Heart right ventricle (tissue), 16 donors: ENCODE measurements at places on chromosomes 6 and 20. TPM values are rescaled to one million over a fixed set of nuclear protein-coding genes. Genes with fewer than 3 reads are reported as not detected.

The TMEM14A gene
- 8.9 TPM for polyA plus RNA-seq

The SEL1L2 gene
- 5.8 TPM for polyA plus RNA-seq

The TAGAP gene
- polyA plus RNA-seq: 0.37 TPM

The ACTL10 gene
- polyA plus RNA-seq: 0.59 TPM

The JAG1 gene
- 17.9 TPM for polyA plus RNA-seq

The SPEF1 gene
- 0.07 TPM for polyA plus RNA-seq

The RBM38 gene
- 47.6 TPM for polyA plus RNA-seq

GRCh38 chr6:29791162-29791561 lies 36.5 kb upstream of the HLA-G start:
- no peak for DNase-seq

- no peak for DNase-seq
Measured at GRCh38 chr6:129177801-129178200, 294.9 kb downstream of the LAMA2 start.

- no peak for DNase-seq
Measured at GRCh38 chr6:74605922-74606581, 599.8 kb downstream of the COL12A1 start.

DNA sequence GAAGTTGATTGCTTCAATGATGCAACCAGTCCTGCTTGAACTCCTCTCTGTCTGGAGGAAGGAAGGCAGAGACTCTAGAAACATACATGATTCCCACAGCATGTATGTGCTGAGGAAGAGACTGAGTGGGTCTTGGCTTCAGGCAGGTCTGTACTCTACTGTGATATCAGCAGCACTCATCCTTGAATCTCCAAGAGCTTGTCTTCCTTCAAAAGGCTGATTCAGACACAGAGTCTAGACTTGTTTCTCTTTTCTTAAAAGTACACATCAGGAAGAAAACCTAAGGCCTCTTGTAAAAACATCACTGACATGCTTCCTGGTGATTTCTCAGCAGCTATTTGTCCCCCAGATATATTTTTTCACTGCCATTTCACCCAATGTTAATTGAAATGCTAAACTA lies 155.7 kb upstream of the HEY2 start:
- DNase-seq: no peak

DNA sequence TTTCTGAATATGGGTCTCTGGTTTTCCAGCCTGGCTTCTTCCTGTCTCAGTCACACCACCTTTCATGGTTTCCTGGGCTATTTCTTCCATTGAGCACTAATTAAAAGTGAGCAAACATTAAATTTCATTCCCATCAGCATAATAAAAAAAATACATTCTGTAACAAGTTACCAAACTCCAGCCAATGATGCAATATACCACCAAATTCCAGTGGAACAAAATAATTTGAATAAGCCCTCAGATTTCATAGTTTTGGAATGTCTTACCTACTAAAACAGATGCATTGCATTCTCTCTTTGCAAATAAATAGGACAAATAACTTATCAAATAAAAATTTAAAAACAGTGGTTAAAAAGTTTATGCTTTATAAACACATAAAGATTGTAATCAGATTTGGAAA lies 97.8 kb upstream of the PRDM1 start:
- DNase-seq: no peak

GRCh38 chr20:40532103-40532502 lies 156.9 kb downstream of the MAFB start:
- no peak for DNase-seq

DNA sequence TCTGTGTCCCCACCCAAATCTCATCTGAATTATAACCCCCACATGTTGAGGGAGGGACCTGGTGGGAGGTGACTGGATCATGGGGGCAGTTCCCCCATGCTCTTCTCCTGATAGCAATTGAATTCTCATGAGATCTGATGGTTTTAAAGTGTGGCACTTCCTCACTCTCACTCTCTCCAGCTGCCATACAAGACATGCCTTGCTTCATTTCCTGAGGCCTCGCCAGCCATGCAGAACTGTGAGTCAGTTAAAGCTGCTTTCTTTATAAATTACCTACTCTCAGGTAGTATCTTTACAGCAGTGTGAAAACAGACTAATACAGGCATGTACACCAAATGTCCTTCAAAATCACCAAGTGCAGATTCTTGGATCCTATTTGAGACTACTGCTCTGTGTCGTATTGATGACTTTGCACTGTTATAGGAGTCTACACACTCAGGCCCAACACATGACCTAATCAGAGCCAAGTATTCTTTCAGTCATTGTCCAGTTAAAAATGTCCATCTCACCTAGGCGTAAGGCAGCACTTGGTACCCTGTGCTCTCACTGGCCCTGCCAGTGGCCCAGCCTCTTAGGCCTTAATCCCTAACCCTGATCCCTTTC lies 52.8 kb upstream of the UST start:
- no peak for DNase-seq

DNA sequence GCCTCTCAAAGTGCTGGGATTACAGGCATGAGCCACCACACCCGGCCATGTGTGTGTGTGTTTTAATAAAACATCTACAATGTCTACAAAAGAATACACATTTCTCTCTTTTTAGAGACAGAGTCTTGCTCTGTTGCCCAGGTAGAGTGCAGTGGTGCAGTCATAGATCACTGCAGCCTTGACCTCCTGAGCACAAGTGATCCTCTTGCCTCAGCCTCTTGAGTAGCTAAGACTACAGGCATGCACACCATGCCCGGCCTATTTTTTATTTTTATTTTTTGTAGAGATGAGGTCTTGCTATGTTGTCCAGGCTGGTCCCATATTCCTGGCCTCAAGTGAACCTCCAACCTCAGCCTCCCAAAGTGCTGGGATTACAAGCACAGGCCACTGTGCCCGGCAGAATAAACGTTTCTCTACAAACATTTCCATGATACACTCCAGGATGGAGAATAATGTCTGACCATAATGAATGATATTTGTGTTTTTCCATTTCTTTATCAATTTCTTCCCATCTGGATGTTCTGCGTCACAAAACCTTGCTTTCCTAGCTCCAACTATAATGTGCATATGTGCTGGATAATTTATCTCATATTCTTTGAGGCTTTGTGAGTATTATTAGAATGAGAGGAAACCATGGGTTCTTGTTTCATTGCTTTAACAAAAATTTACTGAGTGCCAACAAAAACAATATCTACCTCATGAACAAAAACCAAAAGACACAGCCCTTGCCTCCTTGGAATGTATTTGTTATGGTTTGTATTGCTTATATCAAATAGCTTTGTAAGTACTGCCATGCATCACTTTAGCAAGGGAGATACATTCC lies 28.6 kb upstream of the CCN2 start:
- no peak for DNase-seq

DNA sequence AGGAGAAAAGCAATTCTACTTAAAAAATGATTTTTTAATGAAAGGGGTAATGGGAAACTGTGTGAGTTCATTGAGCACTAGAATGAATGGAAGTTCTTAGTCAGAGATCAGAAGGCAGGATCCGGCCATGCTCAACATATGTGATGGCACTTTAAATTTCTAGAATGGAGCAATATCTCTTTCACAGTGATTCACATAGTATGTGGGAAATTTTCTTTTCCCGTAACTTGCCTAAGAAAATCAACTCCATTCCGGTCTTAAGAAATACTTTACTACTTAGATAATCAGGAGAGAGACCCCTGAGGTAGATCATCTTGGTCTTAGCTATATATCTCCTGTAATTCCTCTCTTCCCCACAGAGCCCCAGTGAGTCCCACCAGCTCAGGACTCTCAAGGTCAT lies 131.8 kb downstream of the SCML4 start:
- no peak for DNase-seq

- peak; percentile 11 for DNase-seq
Measured at GRCh38 chr6:47934023-47934422, 152.2 kb downstream of the OPN5 start.

DNA sequence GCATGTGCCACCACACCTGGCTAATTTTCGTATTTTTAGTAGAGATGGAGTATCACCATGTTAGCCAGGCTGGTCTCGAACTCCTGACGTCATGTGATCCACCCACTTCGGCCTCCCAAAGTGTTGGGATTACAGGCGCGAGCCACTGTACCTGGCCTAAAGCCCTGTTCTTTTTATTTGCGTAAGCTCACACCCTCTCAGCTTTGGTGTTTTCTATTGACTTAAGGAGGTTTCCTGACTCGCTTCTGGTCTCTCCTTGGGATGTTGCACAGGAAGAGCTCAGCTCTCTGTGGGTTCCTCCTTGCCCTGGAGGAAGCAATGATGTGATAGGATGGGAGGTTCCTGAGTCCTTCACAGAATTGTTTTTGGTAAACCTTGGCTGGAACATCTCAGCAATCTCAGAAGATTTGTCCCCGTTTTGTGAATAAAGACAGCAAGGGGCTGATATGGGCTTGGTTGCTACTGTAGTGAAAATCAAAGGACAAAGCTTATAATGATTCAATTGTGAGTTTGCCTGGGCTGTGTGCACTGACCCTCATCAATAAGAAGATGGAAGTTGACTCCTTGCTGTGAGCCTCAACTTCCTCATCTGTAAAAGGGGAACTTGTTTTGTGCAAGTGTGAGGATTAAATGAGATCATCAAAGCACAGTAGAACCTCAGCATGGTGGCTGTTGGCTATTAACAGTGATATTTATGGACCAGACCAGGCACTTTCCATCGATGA lies 27.0 kb downstream of the TOX2 start:
- DNase-seq: no peak

GRCh38 chr20:32191873-32192272 lies 15.7 kb downstream of the PLAGL2 start:
- no peak for DNase-seq

GRCh38 chr6:109202409-109203264 lies 107.3 kb downstream of the CEP57L1 start:
- DNase-seq: no peak

GRCh38 chr6:104908031-104908887 lies 48.5 kb upstream of the HACE1 start:
- no peak for DNase-seq

DNA sequence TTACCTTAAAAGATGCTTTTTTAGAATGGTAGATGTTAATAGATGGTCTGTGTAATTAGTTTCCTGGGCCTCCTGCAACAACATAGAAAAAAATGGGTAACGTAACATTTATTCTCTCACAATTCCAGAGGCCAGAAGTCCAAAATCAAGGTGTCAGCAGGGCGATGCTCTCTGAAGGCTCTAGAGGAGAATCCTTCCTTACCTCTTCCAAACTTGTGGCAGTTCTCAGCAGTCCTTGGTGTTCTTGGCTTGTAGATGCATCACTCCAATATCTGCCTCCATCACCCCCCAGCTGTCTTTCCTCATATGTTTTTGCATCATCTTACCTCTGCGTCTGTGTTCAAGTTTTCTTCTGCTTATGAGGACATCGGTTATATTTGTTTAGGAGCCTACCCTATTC lies 107.9 kb downstream of the SCAF8 start:
- no peak for DNase-seq

- no peak for DNase-seq
Measured at GRCh38 chr6:136228814-136229213, 21.3 kb downstream of the MTFR2 start.

DNA sequence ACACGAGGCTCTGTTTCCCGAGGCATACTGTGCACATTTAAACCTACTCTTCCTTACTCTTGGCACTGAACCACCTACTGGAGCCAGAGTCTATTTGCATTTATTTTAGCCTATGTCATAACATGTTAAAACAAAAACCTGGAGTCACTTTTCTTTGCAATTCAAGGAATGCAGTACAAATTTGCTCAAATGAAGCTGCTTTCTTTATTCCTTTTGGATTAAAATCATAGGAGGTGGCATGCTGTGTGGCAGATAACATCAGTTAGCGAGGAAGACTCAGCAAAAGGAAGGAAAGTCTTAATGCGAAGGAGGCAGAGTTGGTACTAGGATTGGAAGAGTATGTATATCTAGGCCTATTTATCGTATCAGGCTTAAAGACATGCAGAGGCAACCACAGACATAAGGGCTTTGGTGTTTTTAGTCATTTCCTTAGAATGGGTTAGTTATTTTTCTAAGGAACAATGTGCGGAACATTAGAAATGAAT lies 92.9 kb downstream of the SAMD3 start:
- no peak for DNase-seq

DNA sequence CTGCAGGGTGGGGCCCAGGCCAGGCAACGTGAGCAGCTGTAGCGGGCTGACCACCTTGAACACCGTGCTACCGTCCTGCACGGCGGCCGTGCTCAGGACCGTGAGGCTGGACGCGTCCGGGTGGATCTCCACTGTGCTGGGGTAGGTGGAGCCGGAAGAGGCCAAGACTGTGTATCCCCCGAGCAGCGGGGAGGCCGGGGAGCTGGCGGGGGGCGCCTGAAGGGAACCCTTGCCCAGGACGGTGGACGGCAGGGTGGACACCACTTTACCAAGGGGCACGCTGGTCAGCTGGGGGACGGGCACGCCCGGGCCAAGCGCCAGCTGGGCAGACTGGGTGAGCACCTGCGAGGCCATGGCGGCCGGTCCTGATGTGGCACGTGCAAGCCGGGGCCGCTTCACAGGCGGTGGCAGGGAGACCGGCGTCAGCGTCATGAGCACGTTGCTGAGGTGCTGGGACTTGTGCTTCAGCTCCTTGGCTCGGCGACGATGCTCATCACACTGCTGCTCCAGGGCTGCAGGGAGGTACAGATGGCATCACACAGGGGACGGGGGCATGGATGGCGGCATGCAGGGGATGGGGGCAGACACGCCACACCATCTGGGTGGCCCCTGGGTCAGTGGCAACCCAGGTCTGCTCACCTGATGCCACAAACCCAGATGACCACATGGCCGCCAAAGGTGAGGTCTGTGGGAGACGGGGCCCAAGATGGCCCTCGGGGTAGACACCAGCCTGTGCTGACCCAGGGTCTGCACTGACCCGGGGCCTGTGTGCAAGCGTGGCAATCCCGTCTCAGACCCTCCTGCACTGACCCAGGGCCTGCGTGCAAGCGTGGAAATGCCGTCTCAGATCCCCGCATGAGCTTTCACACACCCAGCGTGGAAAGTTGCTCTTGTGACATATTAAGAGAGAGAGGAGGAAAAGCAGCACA lies 16.4 kb upstream of the HELZ2 start:
- no peak for DNase-seq

GRCh38 chr6:104431096-104431495 lies 428.6 kb downstream of the HACE1 start:
- DNase-seq: no peak

DNA sequence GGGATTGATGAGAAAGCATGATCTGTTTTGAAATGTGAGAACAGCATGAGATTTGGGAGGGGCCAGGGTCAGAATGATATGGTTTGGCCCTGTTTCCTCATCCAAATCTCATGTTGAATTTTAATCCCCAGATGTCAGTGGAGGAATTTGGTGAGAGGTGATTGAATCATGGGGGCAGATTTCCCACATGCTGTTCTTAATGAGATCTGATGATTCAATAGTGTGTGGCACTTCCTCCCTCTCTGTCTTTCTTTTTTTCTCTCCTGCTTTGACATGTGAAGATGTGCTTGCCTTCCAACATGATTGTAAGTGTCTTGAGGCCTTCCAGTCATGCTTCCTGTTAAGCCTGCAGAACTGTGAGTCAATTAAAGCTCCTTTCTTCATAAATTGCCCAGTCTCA lies 1060.3 kb upstream of the CITED2 start:
- no peak for DNase-seq

DNA sequence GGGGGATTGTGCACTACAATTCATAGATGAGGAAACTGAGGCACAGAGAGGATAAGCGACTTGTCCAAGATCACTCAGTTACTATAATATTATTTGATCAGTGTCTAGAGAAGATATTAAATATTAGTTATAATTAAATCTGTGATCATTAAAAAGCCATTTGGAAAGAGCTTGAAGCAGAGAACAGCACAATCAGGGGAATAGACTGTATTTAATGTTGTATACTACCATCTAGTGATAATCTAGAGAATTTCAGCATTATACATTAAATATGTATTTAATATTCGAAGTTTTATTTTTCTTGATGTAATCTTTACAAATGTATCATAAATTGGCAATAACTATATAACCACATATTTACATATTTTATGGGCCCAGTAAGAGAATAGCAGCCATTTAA lies 20.1 kb upstream of the MTCL3 start:
- DNase-seq: no peak

- no peak for DNase-seq
Measured at GRCh38 chr6:139801571-139802321, 427.3 kb upstream of the CITED2 start.
